ENCODE measurements at places on chromosomes 3 and 15.

- DNase-seq, result no peak
Measured at GRCh38 chr3:169627073-169627472, 36.4 kb downstream of the MECOM start.

DNA sequence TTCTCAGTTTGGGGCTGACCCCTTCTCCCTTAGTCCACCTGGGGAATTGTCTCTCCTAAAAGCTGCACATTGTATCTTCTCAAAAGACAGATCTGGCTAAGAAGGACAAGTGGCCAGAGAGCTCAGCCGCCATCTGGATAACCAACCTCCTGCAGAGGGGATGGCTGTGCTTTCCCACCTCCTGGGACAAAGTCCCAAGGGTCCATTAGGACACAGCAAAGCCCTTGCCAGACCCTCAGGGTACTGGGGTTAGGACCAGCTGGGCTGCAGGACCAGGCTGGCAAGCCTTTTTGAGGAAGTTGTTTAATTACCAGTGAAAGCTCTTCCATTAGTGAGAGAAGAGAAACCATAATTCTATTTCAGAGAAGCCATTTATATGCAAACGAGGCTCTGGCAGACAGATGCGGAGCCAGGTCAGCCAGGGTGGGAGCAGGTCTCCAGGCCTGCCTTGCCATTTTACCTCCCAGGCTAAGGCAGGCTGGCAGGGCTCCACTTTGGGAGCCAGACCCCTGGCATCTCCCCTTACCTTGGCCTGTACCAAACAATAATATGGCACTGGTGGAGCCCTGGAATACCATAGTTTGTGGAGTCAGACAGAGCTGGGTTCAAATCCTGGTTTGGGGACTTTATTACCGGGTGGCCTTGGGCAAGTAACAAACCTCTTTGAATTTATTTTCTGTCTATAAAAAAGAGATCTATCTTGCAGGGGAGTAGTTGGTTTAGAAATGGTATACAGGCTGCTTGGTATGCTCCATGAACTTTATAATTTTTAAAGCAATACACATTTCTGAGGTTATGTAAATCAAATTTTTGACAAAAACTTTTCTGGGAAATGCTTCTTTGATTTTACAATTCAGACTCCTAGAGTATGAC is 17.9 kb downstream of the SHF start:
- DNase-seq, result no peak

DNA sequence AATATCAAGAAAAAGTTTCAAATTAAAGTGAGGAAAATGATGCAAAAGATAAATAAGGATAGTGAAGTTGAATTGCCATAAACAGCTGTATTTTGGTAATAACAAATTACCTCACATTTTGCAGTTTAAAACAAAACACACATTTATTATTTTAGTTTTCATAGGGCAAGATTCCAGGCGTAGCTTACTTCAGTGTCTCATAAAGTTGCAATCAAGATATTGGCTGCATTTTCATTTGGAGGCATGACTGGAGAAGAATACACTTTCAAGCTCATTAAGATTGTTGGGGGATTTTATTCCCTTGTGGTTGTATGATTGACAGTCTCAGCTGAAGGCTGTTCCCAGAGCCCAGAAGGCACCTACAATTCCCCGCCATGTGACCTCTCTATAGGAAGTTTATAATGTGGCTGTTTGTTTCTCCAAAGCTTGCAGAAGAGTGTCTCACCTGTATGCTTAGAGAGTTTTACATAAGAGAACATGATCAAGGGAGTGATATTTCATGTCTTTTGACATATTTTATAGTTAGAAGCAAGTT is 151.4 kb downstream of the OTOL1 start:
- DNase-seq, result no peak

- DNase-seq, result no peak
Measured at GRCh38 chr3:31743331-31744089, 210.8 kb downstream of the STT3B start.

DNA sequence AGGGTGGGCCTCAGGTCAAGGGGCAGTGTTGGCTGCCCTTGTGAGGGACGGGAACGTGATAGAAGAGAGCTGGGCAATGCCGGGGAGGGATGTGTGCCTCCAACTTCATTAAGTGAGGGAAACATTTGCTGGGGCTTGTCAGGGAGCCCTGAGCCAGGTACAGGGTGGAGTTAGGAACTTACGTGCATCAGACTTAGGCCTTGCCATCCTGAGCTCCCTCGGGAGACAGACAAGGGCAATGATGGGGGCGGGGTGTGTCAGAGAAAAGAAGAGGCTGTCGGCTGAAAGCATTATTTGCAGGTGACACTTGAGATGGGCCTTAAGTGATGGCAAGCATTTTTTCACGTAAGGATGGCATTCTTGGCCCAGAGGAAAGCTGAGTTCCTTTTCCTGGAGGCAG is 1.6 kb downstream of the FAM131A start:
- no peak for DNase-seq

GRCh38 chr15:72591361-72591760 is 63.1 kb upstream of the GOLGA6B start:
- DNase-seq, result no peak

- DNase-seq, result no peak
Measured at GRCh38 chr3:48747706-48748105, 30.7 kb upstream of the IP6K2 start.

DNA sequence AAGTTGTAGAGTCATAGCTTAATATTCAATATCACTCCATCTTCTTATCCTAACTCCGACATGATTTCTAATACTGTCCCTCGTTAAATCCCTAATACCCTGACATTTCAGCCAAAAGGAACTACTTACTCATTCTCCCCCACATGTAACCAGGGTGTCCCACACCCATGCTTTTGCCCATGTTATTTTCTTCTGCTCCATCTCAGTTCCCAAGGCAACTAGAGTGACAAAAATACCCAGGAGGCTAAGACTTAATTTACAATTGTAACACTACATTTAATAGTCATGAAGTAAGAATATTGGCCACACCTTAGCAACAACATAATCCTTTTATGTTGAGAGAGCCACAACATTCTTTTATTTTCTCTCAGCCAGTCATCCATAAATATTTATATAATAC is 248.5 kb upstream of the TGFBR2 start:
- no peak for DNase-seq

- no peak for DNase-seq
Measured at GRCh38 chr3:79351699-79352098, 416.1 kb downstream of the ROBO1 start.

- no peak for DNase-seq
Measured at GRCh38 chr15:27123808-27124207, 152.8 kb downstream of the GABRG3 start.

DNA sequence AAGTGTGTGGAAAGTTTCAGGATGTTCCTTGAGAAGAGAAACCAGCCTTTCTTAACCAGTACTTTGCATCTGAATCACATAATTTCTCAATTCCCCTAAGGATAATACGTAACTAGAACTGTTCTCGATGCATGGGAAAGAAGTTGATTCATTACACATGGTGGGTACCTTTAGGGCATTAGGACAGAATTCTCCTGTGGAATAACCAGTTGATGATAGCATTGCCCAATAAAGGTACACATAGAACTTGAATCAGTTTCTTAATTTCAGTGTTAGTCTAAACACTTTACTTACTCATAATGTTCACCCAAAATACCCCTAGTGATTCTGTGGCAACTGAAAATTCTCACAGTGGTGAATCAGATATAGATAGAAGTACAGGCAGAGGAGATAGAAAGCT is 1030.9 kb downstream of the ROBO1 start:
- DNase-seq, result no peak

GRCh38 chr15:44836094-44836493 is 99.8 kb downstream of the TRIM69 start:
- no peak for DNase-seq

DNA sequence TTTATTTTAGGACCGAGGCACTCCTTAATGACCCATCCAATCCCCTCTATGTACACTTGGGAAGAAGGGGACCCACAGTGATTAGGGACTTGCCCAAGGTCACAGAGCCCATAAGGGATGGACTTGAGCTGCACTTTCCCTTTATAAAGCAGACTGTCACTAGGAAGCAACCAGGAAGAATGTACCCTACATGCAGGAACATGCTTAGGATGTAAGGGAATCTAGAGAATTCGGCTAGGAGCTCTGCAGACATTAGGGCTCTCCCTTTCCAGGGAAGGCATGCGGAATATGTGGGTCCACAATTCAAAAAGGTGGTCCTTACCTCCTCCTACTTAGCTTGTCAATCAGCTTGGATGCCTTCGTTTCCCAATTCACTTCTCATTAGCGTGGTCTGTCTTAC is 78.7 kb downstream of the TMEM266 start:
- no peak for DNase-seq

GRCh38 chr3:39189959-39190269 is 2.5 kb downstream of the XIRP1 start:
- DNase-seq, result peak; percentile 29

- no peak for DNase-seq
Measured at GRCh38 chr3:195194559-195195206, 76.3 kb downstream of the XXYLT1 start.

- DNase-seq, result no peak
Measured at GRCh38 chr3:182490596-182491491, 302.5 kb upstream of the ATP11B start.

DNA sequence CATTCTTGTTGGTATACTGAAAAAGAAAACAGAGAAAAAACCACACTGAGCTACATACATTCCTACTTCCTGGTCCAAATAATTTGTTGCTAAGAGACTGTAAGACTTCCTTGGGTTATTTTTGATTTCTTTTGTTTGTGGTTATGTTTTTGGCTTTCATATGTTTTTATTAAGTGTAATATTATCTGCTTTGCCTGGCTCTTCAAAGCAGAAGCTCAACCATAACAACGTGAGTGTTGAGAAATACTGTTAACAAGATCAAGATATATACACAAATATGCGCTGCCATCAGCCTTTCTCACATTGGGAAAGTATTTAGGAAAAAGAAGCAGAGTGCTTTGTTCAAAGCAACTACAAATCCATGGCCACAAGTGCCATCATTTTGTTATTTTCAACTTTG is 556.2 kb upstream of the CBLB start:
- DNase-seq, result no peak

GRCh38 chr15:82828075-82828474 is 18.6 kb downstream of the WHAMM start:
- DNase-seq, result no peak

GRCh38 chr15:90579213-90579612 is 49.5 kb downstream of the CRTC3 start:
- DNase-seq, result no peak

GRCh38 chr3:75012791-75013331 is 398.4 kb upstream of the CNTN3 start:
- no peak for DNase-seq

GRCh38 chr3:112508860-112509259 is 9.6 kb upstream of the BTLA start:
- DNase-seq, result no peak

DNA sequence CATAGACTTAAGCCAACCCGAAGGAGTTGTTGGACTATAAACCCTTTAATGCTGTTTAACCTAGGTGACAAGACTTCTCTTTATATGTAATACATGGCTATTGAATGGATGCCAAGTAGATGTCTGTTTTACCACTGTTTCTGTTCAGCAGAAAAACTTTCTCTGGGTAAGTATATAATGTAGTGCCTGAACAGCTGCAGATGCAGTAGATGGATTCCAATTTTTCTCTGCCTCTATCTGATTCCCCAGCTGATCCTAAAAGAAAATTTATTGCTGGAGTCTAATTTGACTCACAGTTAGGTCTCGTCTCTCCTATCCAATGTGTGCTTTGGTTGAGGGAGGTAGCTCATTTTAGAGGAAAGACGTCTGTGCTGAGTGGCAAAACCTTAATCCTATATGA is 256.5 kb upstream of the CBLB start:
- DNase-seq, result no peak

DNA sequence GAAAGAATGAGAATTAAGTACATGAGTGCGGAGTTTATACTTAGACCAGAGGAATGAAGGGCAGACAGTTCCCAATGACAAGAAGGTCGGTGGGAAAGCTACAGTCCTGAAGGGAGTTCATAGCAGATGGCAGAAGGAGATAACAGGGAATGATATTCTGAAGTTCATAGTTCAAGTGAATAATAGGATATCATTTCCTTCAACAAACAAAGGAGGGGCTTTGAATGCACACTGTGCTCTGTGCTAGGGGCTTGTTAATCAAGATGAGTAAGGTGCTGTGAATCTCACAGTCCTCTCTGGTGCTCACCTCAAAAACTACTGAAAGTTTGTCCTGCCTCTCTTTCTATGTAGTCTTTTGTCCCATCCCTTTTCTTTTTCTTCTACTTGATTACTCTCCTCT is 41.9 kb downstream of the SIDT1 start:
- no peak for DNase-seq

DNA sequence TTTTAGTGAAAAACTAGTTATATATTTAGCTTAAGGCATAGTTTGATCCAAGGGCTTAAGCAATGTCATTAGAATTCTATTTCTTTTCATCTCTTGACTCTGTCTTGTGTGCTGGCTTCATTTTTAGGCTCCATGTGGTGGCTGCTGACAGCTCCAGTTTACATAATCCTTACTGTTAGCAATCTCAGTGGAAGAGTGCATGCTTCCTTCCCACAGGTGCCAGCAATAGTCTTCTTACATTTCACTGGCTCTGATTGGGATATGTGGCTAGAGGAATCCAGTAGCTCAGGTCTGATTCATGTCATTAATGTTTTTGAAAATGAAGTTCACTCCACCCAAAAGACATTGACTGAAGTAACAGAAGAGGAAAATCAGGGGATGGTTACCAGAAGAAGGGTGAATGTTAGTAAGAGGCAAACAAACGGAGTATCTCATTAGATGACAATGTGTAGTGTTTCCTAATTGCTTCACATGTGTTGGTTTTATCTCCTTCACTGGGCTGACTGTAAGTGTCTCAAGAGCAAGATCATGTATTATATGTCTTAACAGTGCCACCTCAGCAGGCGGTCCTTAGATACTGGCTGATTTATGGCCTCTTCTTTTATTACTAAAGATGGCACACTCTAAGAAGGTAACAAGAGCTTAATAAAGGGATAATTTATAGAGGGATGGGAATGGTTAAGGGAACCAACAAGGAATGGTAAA is 25.6 kb upstream of the TCF12 start:
- no peak for DNase-seq

DNA sequence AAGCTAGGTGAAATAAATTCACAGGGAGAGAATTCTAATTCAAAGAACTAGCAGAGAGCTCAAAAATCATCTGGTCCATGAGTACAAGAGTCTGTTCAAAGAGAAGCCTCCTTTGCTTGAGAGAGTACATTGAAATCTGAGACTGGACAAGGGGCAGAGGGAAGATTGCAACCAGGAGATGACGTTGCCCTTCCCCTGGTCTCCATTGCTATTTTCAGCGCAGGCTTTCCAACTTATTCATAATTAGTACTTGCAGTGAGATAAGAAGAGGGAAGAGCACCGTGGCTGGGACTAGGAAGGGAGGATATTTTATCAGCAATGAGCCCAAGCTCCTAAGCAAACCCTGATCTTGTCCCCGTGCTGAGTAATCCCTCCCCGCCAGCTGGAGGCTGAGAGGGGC is 251.8 kb upstream of the RORA start:
- DNase-seq, result no peak

GRCh38 chr3:140391061-140391460 is 286.8 kb upstream of the TRIM42 start:
- no peak for DNase-seq

DNA sequence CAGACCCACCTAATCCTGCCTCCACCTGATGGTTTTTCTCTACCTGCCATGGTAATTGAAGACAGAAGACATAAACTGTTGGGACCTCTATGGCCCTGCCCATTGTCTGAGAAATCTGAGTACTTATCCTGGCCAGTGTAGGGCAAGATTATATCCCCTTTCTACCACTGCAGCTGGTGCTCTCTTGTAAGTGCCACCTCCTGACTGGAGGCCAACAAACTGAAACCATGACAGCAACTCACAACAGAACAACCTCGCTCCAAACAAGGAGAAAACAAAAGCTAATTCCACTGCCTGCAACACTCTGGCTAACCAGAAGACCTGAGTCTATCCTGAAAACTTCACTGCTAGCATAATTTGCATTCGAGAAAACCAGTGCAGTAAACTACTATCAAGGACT is 82.9 kb downstream of the CLDN1 start:
- no peak for DNase-seq

All from stimulated activated CD4-positive, alpha-beta T cell treated with anti-CD3 and anti-CD28 coated beads, TNF-alpha, amount 100 ng/mL, for 48 hours (primary cell).